Activated CD4-positive, alpha-beta T cell treated with anti-CD3 and anti-CD28 coated beads for 24 hours (primary cell): ENCODE measurements at places on chromosomes 11 and 22.
A peak's percentile ranks its signal among the peaks of the same experiment; 100 is the strongest.

- no peak for DNase-seq
Measured at GRCh38 chr11:77558380-77558779, 31.4 kb upstream of the AQP11 start.

DNA sequence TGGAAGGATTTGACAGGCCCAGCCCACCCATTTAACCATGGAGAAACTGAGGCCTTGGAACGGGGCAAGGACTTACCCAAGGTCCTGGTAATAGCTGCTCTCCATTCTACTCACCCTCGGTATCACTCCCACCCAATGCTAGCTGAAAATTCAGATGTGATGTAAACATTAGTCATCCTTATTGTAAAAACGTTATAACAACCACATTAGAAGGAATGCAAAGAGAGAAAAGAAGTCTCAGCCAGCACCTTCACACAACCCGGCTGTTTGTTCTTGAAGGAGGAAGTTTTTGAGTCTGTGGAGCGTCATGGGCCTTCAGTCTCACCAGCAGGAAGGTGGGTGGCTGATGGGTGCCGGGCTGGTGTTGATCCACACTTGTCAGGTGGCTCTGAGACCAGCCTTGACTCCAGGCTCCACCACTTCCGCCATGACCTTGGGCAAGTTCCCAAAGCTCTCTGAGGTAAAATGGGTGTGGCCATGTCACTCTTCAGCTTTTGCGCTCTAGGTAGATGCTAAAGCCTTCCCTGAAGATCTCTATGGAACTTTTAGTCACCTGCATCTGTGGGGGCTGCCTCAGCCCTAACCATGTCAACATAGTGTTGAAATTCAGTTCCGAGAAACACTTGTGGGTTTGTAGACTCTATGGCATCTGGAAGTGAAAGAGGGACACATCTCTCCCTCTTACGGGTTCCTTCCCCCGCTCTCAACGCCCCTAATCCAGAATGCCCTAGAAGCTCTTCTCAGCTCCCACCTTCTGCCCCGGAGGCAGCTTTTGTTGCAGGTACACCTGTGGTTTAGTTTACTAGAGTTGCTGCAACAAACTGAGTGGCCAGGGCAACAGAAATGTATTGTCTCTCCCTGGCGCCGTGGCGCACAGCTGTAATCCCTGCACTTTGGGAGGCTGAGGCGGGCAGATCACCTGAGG is 14.8 kb downstream of the CD6 start:
- peak; percentile 82 for DNase-seq

DNA sequence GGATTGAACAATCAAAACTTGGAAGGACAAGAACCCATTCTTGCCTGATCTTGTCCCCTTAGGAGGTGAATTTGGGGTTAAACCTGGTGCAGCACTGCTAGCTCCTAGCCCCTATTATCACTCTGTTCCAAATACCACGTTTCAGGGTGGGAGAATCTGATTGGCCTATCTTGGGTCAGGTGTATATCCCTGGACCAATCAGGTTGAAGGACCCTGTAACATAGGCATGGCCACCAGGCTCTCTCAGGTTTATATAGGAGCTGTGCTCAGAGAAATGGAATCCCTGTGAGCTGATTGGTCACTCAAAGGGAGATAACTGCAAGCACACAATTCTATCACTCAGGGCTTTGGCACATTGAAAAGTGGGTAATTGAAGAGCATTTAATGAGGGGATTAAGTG is 26.6 kb upstream of the AMPD3 start:
- DNase-seq = no peak

DNA sequence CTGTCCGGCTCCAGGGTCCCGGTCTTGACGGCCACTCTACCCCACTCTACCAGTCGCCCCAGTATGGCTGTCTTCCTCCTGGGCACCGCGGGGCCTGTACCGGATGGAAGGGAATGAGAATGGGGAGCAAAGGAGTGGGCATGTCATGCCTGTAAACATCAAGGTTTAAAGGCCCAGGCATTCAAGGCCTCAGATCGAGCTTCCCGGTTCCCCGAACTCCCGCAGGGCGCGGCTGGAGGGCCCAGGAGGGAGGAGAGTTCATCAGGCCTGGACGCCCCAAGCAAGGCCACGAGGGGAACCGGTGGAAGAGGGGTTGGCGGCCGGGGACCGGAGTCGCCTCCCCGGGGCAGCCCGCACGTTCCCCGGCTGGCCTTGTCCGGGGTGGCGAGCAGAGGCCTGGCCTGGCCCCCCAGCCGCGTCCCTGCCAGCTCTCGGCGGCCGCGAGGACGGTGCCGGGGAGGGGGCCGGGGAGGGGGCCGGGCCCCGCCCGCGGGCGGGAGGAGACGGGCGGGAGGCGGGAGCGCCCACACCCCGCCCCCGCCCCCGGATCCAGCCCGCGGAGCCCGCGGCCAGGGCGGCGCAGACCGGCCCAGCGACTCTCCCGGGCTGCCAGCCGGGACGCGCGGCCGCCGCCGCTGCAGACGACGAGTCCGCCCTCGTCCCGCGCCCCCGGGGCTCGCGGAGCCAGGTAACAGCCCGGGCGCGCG is at the start of gene CDC42EP1:
CDC42EP1 (plus strand) TSS at position 580 of the 707 bp plus-strand sequence. CDS start 5,870 bp downstream, outside the sequence.
- DNase-seq = no peak

GRCh38 chr11:110613197-110613918 is 98.9 kb downstream of the ARHGAP20 start:
- DNase-seq = no peak

DNA sequence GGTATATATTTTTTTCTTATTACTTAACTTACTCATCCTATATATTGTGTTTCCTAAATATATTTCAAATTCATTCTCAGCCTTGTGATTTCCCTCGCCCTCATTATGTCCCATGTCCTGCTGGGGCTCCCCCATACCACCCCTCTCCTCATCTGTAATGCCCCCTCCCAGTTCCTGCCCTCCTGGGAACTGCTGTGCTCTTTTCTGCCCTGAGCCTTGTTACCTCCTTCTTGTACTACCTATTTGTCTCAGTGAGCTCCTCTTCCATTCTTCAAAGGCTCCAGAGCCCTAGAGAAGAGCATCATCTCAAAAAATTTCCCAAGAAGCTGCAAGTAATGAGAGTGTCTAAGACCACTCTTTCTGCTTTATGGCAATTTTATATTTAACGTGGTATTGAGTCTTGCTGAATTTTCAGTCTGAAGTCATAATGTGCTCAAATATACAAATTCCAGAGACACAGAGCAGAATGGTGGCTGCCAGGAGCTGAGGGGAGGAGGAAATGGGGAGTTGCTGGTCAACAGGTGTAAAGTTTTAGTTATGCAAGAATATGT is 66.5 kb upstream of the TOP3B start:
- no peak for DNase-seq
